ENCODE measurements at places on chromosomes 16 and 17.

DNA sequence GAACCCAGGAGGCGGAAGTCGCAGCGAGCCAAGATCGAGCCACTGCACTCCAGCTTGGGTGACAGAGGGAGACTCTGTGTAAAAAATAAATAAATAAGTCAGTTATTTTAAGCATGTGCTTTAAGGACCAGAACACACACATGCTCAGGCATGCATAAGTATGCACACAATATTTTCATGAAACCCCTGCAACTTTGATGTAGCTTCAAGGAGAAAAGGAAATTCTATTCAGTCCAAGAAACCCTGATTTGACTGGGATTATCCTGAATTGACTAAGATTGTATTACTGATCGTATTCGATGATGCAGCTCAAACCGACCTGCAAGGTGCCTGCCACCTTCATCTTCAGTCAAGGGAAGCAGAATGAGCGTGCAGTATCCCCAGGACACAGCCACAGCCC, 841 bp downstream of the TEKT5 start:
- DNase-seq: no peak

DNA sequence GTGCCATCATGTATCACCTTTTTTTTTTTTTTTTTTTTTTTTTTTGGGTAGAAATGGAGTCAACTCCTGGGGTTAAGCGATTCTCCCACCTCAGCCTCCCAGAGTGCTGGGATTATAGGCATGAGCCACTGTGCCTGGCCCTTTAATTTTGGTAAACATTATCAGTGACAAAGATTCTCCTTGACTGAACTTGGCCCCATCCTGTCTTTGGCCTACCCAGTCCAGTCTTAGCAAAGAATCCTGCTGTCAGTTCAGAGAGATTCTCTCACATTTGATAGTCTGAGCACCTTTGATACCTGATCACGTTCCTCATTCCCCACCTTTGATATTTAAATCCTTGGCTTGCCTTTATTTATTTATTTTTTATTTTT, 11.5 kb downstream of the RAD51C start:
- DNase-seq: no peak

- DNase-seq: no peak
Measured at GRCh38 chr16:57637020-57637419, 8.6 kb downstream of the ADGRG1 start.

DNA sequence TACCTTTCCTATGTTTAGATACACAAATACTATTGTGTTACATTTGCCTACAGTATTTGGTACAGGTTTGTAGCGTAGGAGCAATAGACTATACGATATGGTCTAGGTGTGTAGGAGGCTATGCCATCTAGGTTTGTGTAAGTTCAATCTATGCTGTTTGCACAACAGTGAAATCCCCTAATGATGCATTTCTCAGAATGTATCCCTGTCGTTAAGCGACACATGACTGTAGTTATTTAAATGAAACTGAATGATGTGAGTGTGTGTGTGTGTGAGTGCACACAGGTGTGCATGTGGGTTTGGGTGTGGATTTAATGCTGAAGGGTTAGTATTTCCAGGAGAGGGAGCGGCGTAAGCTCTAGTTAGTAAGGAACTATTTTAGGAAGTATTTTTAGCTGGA, 34.6 kb upstream of the SMIM36 start:
- DNase-seq: no peak

GRCh38 chr16:85752511-85753420, 1.9 kb upstream of the C16orf74 start:
- no peak for DNase-seq

DNA sequence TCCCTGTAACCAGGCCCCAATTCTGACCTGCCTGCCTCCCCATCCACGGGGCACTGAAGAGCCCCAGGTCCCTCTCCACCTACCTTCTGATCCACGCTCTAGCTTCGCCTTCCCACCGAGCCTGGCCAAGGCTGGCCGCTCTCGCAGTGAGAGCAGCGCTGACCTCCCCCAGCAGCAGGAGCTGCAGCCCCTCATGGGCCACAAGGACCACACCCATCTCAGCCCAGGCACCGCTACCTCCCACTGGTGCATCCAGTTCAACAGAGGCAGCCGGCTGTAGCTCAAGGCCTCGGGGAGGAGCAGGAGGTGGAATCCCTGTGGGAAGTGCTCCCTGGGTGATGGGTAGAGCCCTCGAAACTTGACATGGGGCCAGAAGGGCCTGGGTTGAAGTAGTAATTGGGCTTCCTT, 8.4 kb upstream of the PLEKHG4 start:
- DNase-seq: no peak

All from caudate nucleus (tissue), 63 donors.